ENCODE measurements at places on chromosomes 7 and 10.
A peak's percentile ranks its signal among the peaks of the same experiment; 100 is the strongest.

GRCh38 chr10:73859428-73859783 lies 14.9 kb downstream of the CAMK2G start:
- peak; percentile 52 for DNase-seq

- DNase-seq, result no peak
Observed at GRCh38 chr10:117334066-117334465, 41.2 kb downstream of the PDZD8 start.

DNA sequence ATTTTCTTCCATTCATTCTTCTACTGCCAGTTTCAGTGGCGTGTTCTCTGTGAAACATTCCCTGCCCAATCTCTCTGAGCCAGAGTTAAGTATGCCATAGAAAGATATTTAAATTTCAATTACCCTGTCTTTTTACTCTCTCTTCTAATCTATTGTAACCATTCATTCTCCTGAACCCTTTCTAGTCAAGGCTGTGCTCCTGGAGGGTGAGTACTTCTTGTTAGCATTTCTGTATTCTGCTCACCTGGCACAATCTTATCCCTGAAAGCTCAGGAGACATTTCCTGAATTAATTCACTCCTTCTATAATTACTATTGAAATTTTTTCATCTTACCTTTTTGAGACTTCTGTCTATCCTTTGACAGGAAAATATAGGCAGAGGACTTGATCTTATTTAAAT lies 271.7 kb downstream of the HGF start:
- no peak for DNase-seq

GRCh38 chr7:98206451-98207330 lies 4.5 kb upstream of the BHLHA15 start:
- DNase-seq, result no peak

DNA sequence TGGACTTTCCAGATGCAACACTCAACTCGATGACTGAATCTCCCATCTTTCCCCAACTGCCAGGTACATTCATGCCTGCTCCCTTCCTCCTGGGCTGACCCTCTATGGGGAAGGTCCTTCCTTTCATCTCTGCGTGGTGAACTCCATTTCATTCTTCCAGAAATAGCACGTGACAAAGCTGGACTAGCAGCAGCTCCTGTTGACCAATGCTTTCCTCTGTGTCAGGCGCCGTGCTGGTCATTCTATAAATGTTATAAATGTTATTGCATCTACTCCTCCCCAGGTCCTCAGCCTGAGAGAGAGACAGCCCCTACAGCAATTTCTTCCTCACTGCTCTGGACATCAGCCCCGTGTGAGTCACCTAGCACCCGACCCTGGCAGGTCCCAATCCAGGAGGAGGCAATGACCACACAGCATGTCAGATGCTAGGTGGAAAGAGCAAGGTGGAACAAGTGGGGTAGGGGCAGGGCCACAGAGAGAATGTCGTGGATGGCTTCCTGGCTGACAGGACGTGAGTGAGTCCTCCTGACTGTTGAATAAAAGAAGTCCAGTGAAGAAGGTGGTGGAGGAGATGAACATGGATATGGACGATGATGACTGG lies 178.1 kb downstream of the ADAM12 start:
- no peak for DNase-seq
